ENCODE measurements at places on chromosomes 16 and 17.
A peak's percentile ranks its signal among the peaks of the same experiment; 100 is the strongest.

- no peak for DNase-seq
Observed at GRCh38 chr17:3766779-3767178, 34.2 kb downstream of the ITGAE start.

DNA sequence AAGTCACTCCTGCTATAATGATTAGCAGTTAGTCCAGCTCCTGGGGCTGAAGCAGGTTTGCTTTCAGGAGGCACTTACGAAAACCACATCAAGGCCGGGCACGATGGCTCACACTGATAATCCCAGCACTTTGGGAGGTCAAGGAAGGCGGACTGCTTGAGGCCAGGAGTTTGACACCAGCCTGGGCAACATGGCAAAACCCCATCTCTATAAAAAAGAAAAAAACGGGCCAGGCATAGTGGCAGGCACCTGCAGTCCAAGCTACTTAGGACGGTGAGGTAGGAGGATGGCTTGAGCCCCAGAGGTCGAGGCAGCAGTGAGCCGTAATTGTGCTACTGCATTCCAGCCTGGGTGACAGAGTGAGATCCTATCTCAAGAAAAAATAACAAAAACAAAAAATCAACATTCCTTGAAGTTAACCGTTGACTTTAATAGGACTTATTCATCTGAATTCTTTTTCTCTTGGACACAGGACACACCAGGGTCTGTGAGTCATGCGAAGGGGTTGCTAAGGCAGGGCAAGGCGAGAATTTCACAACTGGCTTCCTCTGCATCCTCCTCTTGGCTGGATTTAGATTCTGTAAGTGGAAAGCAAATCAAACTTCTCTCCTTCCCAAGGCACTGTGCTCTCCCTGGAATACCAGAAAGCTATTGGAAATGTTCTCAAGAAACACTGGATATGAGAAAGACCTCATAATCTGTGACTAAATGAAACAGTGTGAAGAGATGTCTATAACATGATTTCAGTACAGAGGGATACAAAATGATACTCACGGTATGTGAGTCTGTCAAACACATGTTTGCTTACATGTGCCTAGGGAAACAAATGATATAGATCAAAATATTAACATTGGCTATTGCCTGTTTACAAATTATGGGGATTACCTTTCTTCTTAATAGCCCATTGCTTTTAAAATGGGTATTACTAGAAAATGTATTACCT, 99.5 kb downstream of the SYCE1L start:
- no peak for DNase-seq

GRCh38 chr17:83190004-83190385, 110.6 kb downstream of the METRNL start:
- no peak for DNase-seq

DNA sequence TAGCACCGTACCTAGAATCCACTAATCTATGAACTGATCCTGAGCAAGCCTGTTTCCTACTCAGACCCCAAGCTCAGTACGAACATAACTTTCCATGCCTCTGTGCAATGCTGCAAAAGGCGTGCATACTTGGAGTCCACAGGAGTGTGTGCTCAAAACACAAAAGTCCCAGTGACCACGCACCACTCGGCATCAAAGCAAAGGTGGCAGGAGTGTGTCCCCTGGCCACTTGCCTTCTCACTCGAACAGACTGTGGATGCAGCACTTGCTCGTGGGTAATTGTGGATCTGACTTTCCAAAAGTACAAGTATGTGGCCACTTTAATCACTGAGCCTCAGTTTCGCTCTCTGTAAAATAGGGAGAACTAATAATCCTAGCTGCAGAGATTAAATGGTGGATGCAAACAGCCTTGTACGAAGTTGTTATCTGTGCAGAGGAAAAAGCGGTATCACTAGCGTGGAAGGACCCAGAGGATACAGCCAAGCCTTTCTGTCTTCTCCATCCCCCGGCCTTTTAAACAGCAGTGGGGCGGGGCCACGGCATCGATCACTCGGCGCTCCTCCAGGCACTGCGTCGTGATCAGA, 311 bp upstream of the KDM8 start:
- DNase-seq: peak; percentile 79

DNA sequence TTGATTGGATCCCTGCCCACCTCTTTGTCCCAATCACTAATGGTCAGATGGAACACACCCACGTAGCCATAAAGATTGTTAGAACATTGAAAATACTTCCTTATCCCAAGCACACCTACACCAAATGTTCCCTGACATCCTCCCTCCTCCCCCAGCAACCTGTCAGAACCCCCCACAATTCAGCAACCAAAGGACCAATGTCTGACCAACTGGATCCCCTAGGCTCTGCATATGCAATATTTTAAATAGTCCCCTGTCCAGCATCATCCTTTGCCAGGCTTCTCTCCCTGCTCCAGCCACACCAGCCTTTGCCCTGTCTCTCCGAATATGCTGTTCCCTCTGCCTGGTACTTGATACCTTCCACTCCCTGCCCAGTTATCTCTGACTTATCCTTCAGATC, 54.9 kb upstream of the CES5A start:
- no peak for DNase-seq

- DNase-seq: no peak
Observed at GRCh38 chr16:53556521-53556920, 53.5 kb upstream of the AKTIP start.

- DNase-seq: no peak
Observed at GRCh38 chr16:49583911-49584310, 210.3 kb downstream of the C16orf78 start.

DNA sequence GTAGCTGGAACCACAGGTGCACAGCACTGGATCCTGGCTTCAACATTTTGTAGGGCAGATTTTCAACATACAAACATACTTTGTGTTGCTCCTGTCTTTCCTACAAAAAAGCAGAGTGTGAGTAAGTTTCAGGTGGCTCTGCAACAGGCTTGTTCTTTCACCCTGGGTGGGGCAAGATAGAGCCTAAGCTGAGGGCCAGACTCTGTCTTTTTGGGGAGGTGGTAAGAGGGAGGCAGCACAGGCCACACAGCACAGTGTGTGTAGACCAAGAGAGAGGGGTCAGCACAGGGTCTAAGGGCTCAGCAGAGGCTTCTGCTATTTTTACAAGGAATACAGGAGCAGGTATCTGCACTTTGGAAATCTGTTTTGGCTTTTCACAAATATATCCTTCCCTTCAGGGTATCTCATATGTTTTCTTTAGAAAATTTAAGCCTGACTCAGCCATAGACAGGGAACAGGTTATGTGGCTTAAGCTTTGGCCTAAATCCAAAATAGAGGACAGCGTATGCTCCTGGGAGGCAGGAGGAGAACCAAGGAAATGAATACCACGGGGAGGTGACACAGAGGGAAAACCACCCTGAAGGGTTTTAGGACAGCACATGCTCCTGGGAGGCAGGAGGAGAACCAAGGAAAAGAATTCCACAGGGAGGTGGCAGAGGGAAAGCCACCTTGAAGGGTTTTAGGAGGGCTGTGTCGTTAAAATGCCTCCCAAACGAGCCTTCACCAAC, 21.6 kb downstream of the EMC8 start:
- DNase-seq: no peak

GRCh38 chr16:9384141-9384540, 292.7 kb downstream of the HAPSTR1 start:
- DNase-seq: no peak

DNA sequence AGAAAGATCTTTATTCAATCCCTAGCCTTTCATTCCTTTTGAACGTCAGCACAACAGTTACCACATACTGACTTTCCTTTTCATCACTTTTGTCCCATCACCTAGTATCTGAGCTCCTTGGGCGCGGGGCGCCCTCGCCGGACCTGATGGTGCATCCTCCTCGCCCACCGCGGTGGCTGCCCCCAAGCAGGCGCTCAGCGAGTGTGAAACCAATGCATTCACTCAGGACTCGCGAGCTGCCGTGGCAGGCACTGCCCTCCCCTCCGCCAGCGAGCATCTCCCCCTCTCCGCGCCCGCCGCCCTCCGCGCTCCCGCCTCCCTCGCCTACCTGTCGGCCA, 756 bp downstream of the KLHL11 start:
- DNase-seq: no peak

- no peak for DNase-seq
Observed at GRCh38 chr17:71849783-71850768, 270.7 kb upstream of the SOX9 start.

DNA sequence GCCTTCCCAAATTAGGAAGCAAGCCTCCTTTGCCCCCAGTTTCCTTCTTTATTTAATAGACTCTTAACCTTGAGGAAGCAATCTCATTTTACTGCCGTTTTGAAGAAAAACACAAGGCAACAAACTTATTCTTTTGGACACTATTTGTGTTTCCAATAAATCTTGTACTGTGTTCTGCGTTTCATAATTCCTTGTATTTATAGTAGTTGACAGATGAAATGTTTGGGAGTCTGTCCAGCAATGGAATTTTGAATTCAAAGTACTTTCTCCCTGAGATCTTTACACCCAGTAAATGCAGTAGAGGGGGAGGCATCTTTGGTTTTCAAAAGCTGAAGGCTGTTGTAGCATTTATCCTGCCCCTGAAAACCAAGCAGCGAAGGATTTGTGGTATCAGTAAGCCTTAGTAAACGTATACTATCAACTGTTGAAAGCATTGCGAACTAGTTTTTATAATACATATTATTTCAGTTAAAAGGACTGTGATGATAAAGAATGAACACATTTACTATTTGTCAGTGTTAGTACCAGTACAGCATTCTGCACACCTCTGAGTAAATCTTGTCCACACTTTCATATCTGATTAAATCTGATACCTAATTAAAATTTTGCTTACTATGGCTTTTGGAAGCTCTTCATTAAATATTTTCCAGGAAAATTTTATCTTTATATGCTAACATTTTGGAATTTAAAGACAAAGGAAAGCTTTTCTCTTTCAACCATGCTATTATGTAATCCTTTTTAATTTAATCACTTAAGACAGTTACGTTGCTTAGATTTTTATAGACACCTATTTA, 83.1 kb downstream of the TNRC6C start:
- no peak for DNase-seq

- DNase-seq: no peak
Observed at GRCh38 chr16:2008631-2009163, 924 bp downstream of the ZNF598 start.

DNA sequence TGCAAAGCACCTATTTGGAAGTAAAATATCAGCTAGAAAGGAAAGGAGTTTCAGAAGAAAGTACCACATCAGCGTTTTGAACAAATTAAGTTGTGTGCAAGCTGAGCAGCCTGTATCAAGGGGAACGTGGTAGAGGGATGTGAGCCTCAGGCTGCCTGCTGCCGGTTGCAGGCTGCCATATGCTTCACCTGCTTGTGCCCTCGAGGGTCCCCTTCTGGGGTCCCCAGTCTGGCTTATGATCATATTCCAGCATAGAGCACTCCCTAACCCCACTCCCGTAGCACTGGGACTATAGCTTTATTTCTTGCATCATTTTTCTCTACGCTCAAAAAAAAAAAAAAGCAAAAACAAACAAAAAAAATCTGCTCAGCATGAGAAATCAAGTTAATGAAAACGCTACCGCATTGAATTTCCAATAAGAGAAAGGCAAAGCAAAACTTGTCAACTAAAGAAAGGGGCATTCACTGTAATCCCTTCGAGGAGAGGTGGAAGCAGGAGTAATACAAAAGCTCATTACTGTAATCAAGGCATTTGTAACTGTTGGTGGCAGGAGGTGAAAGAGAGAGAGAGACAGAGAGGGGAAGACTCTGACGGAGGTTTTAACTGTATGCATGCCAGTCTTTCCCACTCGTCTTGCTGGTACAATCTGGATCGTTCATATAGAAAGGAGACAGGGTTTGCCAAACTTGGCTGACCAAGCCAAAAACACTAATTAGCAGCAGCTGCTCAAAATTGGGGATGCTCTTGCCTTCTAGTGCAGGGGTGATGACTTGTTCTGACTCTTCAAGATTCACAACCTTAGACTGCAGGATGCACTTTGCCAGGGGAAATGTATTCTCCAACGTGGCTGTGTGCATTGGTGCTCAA, 258.2 kb upstream of the HSBP1 start:
- DNase-seq: no peak

- no peak for DNase-seq
Observed at GRCh38 chr17:29291163-29291752, 2.7 kb downstream of the NUFIP2 start.

DNA sequence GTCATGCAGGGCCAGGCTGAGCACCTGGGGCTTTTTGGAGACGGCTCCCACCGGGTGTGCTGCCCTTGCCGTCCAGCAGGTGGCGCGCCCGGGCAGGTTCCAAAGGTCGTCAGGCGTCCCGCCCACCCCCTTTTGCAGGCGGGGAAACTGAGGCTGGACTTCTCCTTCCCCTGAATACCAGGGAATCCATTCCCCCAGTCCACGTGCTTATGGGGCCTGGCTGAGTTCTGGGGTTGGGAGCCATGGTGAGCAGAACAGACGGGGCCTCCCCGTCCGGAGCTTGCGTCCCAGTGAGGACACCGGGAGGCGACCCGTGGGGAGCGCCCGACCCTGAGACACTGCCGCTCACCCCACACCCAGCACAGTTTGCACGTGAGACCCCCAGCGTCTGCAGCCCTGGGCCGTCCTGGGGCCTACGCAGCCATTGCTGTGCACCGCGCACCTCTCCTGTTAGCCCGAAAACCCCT, 51.8 kb upstream of the JPH3 start:
- peak; percentile 36 for DNase-seq

GRCh38 chr17:14748036-14748710, 447.3 kb downstream of the HS3ST3B1 start:
- DNase-seq: no peak

GRCh38 chr16:56691885-56692284, 9.6 kb downstream of the MT1X start:
- DNase-seq: no peak

- DNase-seq: no peak
Observed at GRCh38 chr17:73029991-73030390, 62.5 kb downstream of the SLC39A11 start.

DNA sequence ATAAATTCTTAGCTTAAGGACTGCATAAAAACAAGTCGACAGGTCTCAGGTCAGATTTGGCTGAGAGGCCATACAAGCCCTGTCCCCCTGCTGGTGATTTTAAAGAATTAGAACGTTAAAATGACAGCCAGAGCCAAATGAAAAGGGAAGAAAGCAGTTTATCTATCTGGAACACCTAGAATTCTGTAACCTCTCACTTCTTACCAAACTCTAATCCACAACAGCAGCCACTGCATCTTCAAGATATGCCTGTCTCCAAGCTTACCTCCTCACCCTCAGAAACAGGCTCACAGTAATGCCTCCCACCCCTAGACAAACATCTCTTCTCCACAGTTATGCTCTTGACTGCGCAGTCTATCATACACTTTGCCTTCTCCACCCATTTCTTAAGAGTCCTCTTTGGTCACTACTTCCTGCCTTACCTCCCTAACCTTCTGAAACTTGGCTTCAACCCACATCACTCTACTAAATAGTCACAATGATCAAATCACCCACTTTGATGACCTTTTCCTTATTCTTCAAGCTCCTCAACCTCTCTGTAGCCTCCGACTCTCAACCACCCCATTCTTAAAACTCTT, 14.2 kb downstream of the ANKFY1 start:
- DNase-seq: no peak

GRCh38 chr16:58026139-58026704, 668 bp downstream of the MMP15 start:
- no peak for DNase-seq

- DNase-seq: no peak
Observed at GRCh38 chr16:11484691-11485258, 101.9 kb downstream of the LITAF start.

- DNase-seq: no peak
Observed at GRCh38 chr17:19703828-19704613, 12.4 kb downstream of the SLC47A2 start.

- no peak for DNase-seq
Observed at GRCh38 chr16:67077871-67078270, 31.9 kb upstream of the PHAF1 start.

GRCh38 chr16:27462200-27462845, 60.3 kb downstream of the IL21R start:
- no peak for DNase-seq
